ENCODE measurements at places on chromosomes 7 and 10.

DNA sequence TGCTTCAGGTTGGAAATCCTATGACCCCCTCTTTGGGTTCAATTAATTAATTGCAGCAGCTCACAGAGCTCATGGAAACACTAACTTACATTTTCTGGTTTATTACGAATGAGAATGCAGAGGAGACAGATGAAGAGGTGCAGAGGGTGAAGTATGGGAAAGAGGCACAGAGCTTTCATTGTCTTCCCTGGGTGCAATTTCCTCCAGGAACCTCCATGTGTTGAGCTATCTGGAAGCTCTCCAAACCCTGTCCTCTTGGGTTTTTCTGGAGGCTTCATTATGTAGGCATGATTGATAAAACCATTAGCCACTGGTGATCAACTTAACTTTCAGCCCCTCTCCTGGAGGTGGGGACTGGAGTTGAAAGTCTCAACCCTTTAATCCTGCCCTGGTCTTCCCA, 133.0 kb upstream of the AUTS2 start:
- DNase-seq, result no peak

- DNase-seq, result no peak
Observed at GRCh38 chr7:4017785-4018184, 664.3 kb upstream of the FOXK1 start.

- no peak for DNase-seq
Observed at GRCh38 chr7:134935701-134936100, 50.6 kb upstream of the AGBL3 start.

DNA sequence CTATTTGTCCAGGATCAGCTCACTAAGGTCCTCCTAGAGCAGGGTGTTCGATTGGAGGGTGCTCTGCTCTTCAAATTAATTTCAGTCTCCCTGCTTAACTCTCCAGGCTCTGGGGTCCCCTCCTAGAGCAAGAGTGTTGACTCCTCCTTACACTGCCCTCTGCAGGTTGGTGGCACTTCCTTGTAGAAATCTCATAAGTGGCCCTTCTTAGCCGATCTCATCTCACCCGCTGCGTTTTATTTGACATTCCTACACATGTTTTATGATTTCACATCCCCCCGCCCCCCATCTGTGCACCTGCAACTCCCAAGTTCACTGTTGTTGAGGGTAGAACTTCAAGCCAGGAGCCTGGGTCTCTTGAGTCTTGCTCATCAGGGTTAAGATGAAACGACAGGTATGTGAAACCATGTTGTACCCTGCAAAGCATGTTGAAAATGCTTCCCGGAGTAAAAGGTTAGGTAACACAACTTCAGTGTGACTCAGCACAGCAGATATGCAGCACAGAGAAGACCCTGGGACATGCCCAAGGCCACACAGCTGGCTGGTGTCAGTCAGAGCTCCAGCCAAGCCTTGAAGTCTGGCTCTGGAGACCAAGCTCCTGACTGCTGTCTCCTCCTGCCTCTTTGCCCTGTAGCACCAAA, 171.2 kb downstream of the PRKAG2 start:
- no peak for DNase-seq

DNA sequence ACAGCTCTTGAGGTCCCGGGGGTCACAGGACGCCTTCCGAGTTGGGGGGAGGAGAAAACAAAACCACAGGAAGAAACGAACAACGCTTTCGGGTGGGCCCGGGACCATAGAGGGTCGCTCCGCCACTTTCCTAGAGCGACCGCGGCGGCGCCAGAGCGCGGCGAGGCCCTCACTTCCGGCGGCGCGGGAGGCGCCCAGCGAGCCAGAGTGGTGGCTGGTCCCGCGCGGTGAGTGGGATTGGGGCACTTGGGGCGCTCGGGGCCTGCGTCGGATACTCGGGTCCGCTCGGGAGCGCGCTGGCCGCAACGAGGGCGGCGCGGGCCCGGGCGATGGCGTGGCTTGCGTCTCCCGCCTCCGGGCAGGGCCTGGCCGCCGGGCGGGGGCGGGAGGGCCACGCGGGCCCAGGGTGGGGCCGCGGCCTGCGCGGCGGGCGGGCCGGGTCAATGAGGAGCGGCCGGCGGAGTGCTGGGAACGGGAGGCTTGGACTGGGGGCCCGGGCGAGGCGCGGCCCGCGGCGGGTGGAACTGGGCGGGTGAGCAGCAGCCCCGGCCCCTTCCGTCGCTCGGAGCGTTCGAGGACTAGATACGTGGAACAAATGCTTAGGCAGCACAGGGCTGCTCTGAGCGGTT, at the start of gene ZNF22:
Gene ZNF22 (plus strand): TSS at position 172 of the 629 bp plus-strand sequence. CDS start 2,446 bp downstream, outside the sequence.
- DNase-seq, result peak; percentile 86

DNA sequence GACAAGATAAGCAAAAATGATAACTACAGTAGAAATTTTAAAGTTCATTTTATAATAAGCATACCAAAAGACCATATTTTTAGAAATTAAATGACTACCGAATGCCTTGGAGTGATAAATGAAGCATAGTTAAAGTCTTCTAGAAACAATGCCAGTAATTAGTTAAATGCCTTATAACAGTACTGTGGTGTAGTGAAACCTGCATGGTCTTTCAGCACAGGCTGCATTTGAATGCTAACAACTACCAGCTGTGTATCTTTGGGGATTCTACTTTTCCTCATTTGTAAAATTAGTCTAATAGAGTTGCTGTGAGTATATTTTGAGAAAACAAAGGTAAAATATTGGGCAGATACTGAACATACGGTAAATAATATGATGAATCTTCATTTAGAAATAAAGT, 25.1 kb downstream of the TSPAN12 start:
- no peak for DNase-seq

- DNase-seq, result no peak
Observed at GRCh38 chr10:36191009-36191408, 548.9 kb upstream of the FZD8 start.

DNA sequence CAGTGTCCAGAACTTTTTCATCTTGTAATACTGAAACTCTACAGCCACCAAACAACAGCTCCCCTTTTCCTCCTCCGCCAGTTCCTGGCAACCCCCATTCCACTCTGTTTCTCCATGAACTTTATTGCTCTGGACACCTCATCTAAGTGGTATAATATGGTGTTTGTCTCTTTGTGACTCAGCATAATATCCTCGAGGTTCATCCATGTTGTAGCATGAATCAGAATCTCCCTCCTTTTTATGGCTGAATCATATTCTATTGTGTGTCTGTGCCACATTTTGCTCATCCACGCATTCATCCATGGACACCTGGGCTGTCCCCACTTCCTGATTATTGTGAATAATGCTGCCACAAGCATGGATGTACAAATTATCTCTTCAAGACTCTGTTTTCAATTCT, 124.4 kb upstream of the FGFR2 start:
- no peak for DNase-seq

- no peak for DNase-seq
Observed at GRCh38 chr10:94155722-94156271, 162.1 kb downstream of the PLCE1 start.

DNA sequence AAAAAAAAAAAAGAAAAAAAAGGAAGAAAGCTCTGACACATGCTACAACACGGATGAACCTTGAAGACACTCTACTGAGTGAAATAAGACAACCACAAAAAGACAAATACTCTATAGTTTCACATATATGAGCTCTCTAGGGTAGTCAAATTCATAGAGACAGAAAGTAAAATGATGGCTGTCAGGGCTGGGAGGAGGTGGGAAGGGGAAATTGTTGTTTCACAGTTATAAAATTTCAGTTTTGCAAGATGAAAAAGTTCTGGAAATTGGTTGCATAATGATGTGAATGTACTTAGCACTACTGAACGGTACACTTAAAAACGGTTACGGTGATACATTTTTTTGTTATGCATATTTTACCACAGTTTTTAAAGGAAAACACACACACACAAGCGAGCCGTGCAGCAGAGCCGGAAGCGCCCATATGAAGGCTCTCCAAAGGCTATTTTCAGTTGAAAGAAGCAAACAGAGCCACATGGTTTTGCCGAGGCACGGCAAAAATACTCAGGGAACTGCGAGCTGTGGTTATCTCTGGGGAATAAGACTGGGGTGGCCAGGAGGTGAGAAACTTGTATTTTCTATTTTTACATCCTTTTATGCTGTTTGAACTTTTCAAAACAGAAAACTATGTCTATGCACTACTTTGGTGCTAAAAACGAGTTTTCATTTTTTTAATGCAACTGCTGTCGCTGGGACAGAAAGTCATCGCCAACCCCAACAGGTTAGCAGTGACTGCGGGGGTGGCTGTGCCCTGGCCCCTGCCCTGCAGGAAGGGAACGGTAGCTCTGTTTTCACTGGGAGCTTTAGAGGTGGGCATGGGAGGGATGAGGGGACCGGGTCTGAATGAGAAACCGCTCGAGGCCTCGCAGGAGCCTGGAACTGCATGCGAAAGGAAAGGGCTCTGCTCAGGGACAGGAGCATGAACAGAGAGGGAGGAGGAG, 132.9 kb downstream of the OAT start:
- peak; percentile 20 for DNase-seq

DNA sequence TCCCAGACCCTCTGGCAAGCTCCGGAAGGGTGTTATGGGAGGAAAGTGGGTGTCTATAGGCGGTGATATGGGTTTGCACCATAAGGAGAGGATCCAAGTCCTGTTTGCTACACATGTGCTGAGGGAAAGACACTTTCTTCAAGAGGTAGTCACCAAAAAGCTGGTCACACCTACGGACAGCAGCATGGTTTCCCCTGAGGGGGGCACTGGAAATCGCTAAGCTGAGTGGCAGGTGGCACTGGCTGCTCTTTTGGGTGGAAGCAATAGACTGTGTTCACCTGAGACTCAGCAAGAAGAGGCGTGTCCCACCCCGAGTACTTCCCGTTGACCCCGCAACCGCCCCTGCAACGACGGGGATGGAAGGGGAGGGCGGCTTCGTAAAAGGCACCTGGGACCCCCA, 1.8 kb upstream of the FOXI2 start:
- no peak for DNase-seq

DNA sequence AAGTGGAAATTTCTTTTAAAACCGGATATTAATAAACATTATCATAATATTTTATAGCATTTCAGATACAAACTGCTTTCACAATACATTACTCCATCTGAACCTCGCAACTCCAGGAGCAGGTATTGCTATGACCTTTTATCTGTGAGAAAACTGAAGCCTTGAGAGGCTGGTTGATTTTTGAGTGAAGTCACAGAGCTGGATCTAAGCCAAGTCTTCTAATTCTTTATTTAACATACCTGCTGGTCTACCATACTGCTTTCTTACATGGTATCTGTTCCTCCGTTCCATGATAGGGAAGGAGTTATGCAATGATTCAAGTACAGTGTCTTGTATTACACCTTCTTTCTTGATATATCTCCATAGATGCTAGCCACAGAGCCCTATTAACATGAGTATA, 37.4 kb upstream of the ITGB8 start:
- DNase-seq, result no peak

DNA sequence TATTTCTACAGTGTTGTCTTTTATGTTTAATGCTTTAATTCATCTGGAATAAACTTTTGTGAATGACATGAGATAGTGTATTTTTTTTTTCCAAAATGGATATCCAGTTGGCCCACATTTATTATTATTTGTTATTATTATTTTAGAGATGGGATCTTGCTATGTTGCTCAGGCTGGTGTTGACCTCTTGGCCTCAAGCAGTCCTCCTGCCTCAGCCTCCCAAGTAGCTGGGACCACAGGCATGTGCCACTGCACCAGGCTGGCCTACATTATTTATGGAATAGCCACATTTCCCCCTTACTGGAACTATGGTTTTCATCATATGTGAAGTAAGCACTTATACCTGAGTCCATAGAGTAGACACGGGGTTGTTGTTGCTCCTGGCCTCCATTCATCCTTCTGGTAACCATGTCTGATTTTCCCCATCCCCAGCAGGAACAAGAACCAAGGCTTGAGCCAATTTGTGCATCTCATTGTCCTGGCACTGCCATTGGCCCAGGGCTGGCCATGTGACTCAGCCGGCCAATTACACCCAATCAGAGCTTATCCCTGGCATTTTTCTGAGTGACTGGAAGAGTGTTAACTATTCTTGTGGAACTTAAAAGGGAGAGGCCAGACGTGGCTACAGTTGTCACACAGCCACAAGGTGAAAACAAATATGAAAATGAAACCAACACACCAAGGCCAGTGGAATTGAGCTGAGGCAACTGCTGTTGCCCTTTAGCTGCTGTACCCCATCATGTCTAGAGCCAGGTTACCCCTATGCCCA, 23.1 kb downstream of the PRF1 start:
- no peak for DNase-seq

GRCh38 chr10:99779335-99779734, 3.1 kb upstream of the ABCC2 start:
- no peak for DNase-seq

DNA sequence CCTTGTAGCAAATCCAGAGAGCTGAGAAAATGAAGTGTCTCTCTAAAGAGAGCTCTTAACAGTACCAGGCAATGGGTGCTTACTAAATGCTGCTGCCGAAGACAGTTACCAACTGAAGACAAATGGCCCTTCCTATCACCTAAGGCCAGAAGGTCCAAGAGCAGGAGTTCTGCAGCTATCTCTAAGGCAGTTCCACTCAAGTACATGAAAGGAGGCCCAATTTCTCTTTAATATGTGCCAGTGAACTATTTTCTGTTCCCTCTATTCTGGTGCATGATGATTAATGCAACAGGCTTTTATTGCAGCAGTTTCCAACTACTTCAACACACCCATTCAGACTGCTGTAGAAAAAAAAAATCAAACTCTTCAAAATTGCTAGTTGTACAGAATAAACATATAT, 122.5 kb downstream of the SLC25A13 start:
- DNase-seq, result no peak

GRCh38 chr10:114634609-114634979, 23.5 kb downstream of the ABLIM1 start:
- DNase-seq, result no peak

- no peak for DNase-seq
Observed at GRCh38 chr7:158680754-158681153, 23.9 kb downstream of the NCAPG2 start.

- no peak for DNase-seq
Observed at GRCh38 chr10:88896994-88897853, 17.2 kb downstream of the STAMBPL1 start.

GRCh38 chr10:95756041-95756761, at the start of gene ENTPD1:
ENTPD1 (plus strand) TSS chr10:95756163; CDS start chr10:95756240, 77 bp downstream.
- DNase-seq, result peak; percentile 67

DNA sequence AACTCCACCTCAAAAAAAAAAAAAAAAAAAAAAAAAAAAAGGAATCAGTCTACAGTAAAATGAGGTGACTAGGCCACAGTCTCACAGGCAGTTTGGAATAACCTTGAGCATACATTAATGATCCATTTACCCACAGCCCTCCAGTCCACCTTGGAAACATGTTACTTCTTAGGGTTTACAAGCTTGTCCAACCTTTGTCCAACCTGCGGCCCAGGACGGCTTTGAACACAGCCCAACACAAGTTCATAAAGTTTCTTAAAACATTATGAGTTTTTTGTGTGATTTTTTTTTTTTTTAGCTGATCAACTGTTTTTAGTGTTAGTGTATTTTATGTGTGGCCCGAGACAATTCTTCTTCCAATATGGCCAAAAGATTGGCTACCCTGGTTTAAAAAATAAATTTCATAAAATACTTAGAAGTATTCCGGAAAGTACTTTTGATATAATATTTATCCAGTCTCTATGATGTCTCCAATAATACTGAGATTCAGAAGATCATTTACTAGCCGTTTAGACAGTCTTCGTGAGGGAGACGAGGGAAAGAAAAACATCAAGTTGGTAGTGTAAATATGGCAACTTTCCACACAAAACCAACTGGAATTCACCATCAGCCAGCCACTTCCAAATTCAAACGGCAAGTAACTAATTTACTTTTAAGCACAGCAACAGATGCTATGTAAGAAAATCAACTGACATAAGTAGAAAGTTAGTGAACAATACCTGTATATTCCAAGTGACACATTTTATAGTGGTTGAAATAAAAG, 9.9 kb downstream of the BAZ1B start:
- no peak for DNase-seq
